ENCODE measurements at places on chromosomes 6 and 20.

GRCh38 chr20:63057171-63058117, 50.7 kb upstream of the BHLHE23 start:
- DNase-seq, result no peak

DNA sequence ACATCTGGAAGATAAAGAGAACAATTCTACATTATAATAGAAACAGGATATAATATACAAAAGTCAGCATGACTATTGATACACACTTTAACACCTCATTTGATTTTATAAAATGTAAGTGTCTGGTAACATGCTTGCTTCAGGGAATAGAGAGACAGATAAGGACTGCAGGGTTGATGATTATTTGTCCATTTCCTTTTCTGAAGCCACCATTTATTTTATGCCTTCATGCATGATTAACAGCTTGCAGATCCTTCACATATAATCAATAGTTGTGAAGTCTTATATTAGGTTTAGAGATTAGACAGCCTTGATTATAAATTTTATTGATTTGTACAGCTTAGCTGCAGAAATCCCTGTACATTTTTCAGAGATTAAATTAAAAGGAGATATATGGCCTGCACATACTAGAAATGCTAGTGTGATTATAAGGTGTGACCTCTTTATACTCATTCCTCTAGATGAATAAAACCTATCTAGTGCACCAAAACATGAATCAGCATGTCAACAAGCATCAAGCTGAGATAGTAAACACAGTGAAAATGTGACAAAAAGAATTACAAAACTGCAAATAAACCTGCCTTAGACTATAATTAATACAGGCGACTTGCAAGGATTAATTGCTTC, 198.8 kb upstream of the THEMIS start:
- DNase-seq, result no peak

- DNase-seq, result no peak
Observed at GRCh38 chr6:142642651-142643050, 302.3 kb downstream of the HIVEP2 start.

GRCh38 chr6:71707059-71707458, 179.3 kb upstream of the RIMS1 start:
- no peak for DNase-seq

DNA sequence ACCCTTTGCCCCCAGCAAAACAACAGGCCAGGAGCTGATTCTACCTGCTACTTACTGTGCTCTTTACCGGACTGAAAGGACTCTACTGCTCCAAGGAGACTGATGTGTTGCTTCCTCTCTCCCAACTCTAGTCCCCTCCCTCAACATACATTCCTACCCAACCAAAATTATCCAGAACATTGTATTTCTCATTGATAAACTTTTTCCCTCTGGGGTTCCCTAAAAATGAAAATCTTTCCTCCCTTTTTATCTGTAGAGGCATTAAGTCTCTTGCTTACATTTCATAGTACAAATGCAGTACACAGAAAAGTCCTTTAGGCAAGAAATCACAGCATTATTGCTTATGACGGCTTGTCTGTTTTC, 940 bp upstream of the HS3ST5 start:
- no peak for DNase-seq

DNA sequence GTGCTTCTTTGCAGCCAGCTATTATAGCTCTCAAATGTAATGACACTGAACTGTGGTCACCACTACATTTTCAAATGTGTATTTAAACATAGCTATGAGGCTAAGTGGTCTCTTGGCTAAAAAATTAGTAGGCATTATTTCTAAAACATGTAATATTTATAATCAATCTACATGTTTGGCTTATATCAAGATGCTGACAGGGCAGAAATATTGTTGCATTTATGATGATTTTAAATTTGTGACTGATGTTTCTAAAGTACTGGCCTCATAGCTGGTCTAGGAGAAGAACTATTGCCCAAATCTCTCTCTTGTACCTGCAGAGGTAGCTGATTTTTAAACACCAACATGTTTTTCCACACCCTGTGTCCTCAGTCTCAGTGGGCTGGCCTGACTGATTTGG, 298.2 kb downstream of the PAX1 start:
- DNase-seq, result no peak

DNA sequence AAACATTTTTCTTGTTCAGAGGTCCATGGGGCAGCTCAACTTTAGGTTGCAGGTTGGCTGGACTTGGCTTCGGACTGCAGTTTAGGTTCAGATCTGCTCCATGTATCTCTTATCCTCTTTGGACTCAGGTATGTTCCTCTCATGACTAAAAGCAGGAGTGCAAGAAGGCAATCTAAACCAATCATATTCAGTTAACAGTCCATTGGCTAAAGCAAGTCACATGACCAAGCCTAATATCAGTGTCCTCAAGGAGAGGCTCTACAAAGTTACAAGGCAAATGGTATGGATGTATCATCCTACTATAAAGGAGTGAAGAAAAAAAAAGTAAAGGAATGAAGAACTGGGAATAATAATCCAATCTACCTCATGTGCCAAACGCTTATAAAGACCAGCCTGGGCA, 2.5 kb upstream of the ACTR5 start:
- no peak for DNase-seq

DNA sequence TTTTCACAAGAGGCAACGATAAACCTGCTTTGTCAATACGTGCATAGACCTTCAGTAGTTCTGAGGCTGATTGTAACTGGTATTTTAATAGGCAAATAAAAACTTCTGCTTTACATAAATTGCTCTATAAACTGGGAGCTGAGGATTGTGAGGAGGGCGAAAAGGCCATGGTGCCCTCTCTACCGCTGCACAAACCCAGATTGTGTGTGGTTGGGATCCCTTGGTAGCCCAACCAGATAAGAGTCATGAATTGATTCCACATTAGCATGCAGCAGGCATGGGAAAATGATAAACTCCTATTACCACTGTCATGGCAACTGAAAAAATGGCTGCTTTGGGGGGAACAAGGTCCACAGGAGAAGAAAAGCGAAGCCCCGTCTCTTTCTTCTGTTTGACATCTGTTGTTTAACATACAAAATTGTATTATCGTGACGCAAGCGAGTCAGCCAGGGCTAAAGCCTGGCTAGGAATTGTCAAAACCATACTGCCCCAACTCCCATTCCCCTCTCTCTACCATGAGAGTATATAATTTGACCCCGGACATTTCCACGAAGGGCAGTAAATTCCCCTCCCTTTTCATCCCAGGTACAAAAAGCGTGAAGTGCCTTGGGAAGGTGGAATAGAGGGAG, 157.8 kb upstream of the SALL4 start:
- no peak for DNase-seq
